NCI-H2227 treated with DMSO at 0.1 percent for 48 hours (cell line): ENCODE measurements at places on chromosomes 7 and 10.

DNA sequence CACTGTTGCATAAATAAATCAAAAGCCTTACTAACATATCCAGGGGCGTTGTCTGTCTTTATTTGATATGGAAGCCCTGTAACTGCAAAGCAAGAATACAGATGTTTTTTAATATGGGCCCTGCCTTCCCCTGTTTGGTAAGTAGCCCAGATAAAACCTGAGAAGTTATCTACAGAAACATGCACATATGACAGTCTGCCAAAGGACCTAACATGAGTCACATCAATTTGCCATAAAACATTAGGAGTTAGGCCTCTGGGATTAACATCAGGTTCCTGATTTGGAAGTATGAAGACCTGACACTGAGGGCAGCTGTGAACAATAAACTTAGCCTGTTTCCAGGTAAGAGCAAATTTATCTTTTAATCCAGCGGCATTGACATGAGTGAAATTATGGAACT is 1588.8 kb downstream of the REEP3 start:
- DNase-seq: no peak

GRCh38 chr7:158623241-158623640 is 35.6 kb upstream of the PTPRN2 start:
- no peak for DNase-seq

- DNase-seq: peak; percentile 23
Measured at GRCh38 chr7:43647339-43647672, 64.4 kb downstream of the STK17A start.

DNA sequence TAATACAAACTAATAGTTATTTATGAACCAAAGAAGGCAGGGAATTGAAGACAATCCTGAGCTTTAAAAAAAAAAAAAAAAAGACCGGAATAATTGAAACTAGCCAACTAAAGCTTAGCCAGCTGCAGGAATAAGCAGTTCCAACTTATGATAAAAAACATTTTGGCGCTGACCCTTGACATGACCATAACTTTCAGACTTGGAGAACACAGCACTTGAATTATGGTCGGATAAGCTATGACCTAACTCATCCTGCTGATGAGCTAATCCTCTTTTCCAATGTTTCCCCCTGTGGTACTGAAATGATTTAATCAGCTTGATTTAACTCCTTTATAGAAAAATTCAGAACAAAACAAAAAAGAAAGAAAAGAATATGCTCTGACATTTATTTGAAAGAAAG is 181.8 kb downstream of the DGKB start:
- no peak for DNase-seq

- no peak for DNase-seq
Measured at GRCh38 chr7:34131371-34131770, 226.0 kb downstream of the BMPER start.

DNA sequence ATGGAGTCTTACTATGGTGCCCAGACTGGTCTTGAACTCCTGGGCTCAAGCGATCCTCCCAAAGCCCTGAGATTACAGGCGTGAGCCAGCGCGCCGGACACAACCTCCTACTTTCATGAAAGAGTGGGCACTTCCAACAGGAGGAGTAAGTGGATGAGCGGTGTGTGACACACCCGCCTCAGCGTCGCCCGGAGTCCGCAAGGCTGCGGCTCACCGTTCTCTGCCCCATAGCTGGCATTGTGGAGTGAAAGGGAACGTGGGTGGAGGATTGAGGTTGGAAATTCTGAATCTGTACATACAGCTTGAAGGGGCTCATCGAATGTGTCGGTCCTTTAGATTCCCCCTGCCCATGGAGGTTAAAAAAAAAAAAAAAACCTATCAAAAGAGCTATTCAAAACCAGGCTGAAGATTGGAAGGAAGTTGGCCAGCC is 524 bp upstream of the PRXL2A start:
- peak; percentile 39 for DNase-seq

DNA sequence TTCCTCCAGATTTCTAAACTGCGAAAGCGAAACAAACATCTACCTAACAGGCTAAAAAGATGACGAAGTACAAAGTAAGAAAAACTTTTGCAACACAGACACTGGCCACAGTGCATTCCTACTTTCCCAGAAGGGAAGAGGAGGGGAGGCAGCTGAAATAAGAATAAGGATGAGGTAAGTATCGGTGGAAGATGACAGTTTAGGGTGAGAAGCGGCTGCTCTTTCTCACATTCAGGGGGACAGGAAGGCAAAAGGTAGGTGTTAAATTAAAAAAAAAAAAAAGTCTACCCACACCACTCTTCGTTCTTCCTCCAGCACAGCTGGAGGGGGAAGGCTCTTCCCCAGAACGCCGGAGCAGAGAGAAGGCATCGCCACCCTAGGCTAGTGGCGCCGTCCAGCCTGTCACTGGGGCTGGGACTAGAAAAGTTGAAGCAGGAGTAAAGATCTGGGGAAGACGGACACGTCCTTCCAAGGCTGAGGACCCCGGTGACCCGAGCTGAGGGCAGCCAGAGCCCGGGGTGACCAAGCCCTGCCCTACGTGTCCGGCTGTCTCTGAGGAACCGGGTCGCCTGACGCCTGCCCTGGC is 846 bp downstream of the DNAJC1 start:
- DNase-seq: no peak

- DNase-seq: no peak
Measured at GRCh38 chr7:155490697-155491628, 33.0 kb downstream of the EN2 start.

- DNase-seq: no peak
Measured at GRCh38 chr10:99628923-99629624, 8.8 kb upstream of the SLC25A28 start.

DNA sequence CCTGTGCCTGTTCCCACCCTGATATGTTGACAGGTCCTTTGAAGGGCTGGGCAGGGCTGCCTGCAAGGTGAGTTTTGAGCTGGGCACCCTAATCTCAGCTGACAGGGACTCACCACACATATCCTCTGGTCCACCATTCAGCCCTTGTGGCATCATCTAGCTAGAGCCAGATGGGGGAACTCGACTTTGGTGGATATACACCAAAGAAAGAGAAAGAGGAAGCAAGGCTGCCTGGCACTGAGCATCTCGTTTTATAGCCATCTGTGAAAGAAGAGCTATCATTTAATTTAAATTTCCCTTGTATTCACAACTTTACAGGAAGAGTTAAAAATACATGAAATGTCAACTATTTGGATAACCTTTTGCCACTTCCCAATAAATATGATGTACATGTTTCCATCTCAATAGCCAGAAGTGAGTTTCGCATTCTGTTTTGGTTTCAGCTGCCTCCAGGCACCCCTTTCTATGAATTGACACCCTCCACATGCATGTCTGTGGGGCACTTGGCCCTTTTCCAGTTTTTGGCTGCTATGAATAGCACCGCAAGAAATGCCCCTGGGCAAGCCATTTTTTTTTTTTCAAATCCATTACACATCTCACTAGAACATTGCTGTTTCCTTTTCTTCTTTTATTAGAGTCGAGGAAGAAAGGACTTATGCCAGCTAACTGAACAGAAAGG is 22.9 kb upstream of the GRB10 start:
- no peak for DNase-seq

DNA sequence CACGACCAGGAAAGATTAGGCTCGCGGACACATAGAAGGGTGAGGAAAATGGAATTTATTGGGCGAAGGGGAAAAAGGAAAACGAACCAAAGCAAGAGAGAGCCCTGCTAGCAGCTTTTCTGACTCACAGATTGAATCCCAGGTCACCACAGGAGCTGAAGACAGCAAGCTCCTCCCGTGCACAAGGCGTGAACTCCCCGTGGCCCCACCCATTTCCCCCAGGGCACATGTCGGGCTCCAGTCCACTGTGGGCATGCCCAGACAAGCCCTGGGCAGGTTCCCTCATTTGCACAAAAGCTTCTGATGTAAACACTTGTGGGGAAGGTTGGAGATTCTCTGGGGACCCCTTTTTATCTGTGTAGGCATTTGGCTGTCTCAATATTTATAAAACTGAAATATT is 582.4 kb downstream of the SUGCT start:
- DNase-seq: no peak

DNA sequence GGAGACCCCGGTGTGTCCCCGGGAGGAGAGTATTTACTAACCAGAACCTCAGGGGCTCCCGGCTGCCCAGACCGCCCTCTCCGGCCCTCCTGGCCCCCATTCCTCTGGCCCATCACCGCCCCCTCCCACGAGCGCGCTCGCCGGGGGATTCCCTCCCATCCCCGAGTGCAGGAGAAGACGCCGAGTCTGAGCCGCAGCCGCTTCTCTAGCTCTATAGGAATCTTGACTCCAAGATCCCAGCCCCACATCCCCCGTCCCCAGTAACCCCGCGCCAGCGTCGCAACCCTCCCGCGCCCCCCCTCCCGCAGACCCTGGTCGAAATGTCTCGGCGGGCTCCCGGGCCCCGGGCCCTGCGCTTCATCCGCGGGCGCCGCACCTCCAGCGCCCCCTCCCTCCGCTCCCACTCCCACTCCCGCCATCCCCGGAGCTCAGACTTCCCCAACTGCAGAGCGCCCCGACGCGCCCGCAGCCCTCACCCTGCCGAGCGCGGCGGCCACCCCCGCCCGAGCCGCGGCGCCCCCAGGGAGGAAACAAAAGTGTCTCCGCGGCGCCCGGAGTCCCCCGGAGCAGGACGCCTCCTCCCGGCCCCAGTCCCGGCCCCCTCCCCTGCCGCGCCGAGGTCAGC is 541 bp downstream of the ELMO1 start:
- DNase-seq: no peak

DNA sequence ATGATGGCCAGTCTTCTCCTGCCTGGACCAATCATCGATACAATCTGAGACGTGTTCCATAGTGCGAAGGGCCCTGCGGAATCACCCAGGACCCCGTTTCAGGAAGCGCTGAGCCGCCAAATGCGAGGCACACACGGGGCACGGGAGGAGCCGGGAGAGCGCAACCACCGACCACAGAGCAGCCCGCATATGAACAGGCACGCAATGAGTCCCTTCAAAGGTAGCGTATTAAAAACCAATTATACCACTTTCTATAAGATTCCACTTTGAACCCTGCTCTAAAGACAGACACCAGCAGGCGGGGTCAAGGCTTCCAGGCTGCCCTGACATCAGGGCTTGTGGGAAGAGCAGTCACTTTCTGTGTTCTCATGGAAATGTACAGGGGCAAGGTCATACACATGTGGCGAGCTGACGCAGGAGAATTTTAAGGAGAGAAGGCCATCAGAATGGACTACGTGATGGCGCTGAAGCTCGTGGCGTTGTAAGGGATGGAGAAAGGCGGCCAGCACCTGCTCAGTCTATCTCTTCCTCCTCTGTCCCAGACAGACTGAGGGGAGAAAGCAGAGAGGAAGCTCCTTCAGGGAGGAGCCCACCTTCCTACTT is 46.2 kb downstream of the AMZ1 start:
- no peak for DNase-seq

GRCh38 chr7:48251766-48252165 is 80.5 kb downstream of the ABCA13 start:
- no peak for DNase-seq

- DNase-seq: no peak
Measured at GRCh38 chr7:28627263-28627653, 214.9 kb downstream of the CREB5 start.

GRCh38 chr7:35681231-35682029 is 13.5 kb downstream of the HERPUD2 start:
- no peak for DNase-seq

GRCh38 chr10:475709-476454 is 213.6 kb downstream of the DIP2C start:
- no peak for DNase-seq

DNA sequence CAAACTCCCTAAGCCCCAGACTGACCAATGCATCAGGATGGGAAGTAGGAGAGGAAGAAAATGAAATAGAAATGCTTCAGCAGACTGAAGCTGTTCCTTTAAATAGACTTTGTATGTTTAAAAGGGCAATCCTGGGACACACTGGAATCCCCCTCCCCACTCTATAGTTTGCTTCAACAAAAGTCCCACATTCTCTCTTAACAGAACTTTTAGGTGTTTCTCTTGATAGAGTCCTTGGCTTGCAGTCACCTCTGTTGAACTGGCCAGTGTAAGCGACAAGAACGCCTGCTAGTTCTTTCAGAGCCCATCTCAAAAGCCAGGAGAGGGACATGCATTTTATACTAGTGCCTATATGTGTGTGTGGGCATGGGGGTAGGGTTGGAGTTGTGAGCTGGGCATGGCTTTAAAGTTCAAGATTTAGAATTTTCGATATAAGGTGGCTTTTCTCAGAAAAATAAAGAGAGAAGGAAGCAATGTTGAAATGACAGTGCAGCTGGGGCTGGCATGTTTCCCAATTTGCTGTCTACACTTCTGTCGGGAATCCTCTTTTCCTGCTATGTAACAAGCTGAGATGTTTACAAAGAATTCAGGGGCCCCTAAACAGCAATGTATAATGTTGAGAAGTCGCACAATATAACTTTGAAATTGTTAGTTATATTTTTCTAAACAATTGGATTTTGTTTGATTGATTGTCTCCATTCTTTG is 2.1 kb downstream of the TBX20 start:
- DNase-seq: no peak

GRCh38 chr10:47269294-47269693 is 30.7 kb upstream of the GDF10 start:
- DNase-seq: no peak
